ENCODE measurements at places on chromosomes 1 and 21. TPM values are rescaled to one million over a fixed set of nuclear protein-coding genes. Genes with fewer than 3 reads are reported as not detected.

GRCh38 chr1:69421286-69421685 lies 146.4 kb upstream of the LRRC7 start:
- no peak for DNase-seq

DNA sequence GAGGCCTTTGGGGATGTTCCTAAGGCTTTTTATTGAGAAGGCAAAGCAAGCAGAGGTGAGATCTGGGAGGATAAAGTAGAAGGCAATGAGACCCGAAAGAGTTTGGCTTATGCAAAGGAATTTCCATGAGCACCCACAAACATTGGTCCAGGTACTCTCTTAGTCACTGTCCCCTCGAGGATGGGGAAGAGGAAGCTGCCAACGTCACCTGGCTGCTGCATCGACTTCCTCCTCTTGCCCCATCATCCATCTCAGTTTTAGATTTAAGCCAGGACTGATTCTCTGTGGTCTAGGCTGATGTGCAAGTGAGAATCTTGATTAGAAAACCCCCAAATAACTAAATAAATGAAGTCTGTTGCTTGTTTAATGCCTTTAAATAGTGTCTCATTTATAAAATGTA lies 28.7 kb downstream of the RUNX1 start:
- DNase-seq: no peak

DNA sequence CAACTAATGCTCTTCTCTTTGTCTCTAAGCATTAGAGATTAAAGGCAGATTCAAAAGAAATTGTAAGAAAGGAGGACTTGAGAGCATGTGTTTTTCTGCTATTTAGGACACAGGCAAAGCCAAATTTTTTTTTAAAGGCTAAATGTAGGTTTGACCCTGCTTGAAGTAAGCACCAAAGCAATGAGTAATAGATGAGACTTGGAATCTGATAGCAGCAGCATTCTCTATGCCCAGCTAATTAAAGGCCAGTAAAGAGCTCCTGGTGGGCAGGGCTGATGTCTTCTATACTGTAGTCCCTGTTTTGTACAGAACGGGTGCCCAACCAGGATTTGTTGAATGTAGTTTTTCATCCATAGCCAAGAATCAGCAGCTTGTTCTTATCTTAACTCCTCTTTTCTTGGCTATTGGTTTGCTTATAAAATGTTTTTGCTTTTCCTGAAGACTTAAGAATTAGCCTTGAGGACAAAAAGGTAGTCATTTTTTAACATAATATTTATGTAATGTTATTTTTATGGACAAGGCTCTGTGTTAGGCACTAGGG lies 179.6 kb downstream of the LMO4 start:
- no peak for DNase-seq

DNA sequence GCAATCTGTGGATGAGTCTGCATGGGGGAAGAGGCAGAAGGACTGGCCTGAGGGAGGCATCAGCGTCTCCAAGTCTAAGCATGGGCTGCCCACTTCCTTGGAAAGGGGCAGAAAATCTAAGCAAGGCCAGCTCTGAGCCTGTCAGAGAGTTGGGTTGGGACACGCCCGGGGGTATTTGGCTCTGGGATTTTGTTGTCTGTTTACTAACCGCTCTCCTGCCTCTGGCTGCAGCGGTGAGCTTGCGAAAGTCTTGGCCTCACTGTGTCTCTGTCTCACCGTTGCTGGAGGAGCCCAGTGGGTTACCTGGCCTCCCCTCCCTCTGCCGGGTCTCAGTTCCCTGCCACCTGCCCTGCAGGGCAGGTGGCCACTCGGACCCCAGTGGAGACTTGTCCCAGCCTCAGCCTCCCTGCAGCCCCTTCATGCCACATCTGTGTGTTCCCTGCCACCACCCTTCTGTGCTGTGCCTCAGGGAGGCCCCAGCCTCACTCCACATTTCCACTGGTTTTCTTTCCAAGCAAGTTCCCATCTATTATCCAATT lies 33.7 kb downstream of the EDN2 start:
- no peak for DNase-seq

DNA sequence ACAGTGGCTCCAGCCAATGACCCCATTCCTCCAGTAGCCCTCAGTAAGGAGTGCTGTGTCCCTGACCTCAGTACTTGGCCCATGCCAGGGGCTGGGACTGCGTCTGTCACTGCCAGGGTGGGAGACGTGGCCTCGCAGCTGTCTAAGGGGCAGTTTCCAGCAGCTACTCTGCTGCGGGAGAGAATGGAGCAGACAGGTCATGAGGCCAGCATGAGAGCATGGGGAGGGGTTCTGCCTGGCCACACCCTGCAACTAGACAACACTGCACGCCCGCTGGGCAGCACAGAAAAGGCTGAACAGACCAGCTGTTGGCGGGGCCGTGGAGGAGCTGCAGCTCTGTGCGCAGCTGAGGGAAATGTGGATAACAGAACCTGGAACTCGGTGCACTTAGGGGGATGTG lies 91.6 kb upstream of the COL6A1 start:
- DNase-seq: no peak

RPTN gene
- total RNA-seq: not detected

GRCh38 chr1:216483672-216484401 lies 60.6 kb upstream of the USH2A start:
- no peak for DNase-seq

GRCh38 chr1:202540014-202540413 lies 170.2 kb downstream of the SYT2 start:
- DNase-seq: no peak

SH2D1B gene
- not detected for total RNA-seq

GRCh38 chr1:229137271-229137670 lies 133.6 kb upstream of the RAB4A start:
- no peak for DNase-seq

AIM2 gene
- total RNA-seq: 3.9 TPM

TNNT2 gene
- not detected for total RNA-seq

RNU1-4 gene
- 2,478 TPM for total RNA-seq
